Stimulated activated CD4-positive, alpha-beta T cell treated with anti-CD3 and anti-CD28 coated beads, Interleukin-1b, Interleukin-23, amount 100 ng/mL, for 1 hour (primary cell): ENCODE measurements at places on chromosomes 2 and 18.

GRCh38 chr2:228841877-228842276 is 429.2 kb downstream of the PID1 start:
- no peak for DNase-seq

- no peak for DNase-seq
These were observed 25.4 kb upstream of the PID1 start for GRCh38 chr2:229296536-229296935.

GRCh38 chr2:173760553-173760952 is 204.6 kb downstream of the SP3 start:
- DNase-seq = no peak

- no peak for DNase-seq
These were observed 10.3 kb upstream of the CIB4 start for GRCh38 chr2:26651470-26651771.

DNA sequence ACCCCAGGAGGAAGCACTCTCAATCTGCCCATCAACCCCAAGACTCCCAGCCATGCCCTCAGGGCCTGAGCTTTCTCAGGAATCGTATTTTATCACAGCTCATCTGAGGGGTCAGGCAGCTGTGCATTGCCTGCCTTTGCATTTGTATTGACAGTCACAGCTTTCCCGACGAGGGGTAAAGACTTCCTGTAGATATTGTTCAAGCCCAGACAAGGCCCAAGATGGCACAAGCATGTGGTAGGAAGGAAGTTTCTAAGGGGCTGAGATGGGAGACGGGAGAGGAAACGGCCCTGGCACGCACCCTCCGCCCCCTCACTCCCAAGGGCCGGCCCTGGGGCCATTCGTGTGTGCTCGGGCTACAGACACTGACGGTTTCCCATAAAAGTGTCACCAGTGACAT is 34.2 kb upstream of the PRLH start:
- DNase-seq = no peak

GRCh38 chr18:45336448-45336847 is 278.8 kb upstream of the SLC14A2 start:
- DNase-seq = no peak

DNA sequence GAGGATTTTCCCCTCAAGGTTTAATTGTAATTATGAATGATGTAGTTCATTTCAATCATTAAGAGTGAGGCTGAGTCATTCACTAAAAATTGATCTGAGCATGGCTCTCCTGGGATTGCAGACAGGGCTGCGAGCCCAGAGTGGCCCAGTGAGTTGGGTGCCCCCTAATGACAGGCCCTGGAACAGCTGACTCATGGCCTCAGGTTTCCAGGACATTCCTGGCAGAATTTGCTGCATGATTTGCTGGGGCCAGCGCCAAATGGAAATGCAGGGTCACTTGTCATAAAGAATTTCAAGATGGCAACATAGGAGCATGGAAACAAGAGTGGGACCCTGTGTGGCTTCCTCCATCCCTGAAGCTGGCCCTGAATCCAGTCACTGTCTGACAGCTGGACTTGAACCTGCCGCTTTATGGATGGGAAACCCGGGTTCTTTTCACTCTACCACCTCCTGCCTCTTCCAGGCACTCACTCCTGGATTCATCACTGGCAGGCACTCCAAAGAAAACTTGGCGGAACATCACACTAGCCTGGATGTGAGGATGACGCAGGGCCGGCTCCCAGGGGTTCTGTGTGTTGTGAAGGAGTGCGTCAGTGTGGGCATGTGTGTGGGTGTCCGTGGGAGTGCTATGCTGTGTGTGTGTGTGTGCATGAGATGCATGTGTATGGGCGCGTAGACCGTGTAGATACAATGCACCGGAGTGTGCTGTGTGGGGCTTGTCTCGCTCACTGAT is 15.2 kb downstream of the OTOF start:
- no peak for DNase-seq

DNA sequence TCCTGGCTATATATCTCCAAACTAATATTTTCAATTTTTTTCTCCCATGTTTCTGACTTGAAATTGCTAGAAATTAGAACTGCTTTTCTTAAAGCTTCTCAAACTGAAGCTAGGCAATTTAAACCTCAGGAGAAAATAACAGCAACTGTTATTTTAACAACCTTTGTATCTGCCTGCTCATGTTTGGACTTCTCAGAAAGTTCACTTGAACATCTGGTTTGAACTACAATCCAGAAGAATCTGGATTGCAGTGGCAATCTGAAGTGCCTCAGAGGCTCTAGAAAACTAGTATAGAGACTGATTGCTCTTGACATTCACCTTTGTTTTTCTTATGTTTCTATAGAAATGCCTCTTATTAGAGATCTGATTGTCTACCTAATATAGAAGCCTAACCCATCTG is 64.1 kb downstream of the STAT4 start:
- no peak for DNase-seq

DNA sequence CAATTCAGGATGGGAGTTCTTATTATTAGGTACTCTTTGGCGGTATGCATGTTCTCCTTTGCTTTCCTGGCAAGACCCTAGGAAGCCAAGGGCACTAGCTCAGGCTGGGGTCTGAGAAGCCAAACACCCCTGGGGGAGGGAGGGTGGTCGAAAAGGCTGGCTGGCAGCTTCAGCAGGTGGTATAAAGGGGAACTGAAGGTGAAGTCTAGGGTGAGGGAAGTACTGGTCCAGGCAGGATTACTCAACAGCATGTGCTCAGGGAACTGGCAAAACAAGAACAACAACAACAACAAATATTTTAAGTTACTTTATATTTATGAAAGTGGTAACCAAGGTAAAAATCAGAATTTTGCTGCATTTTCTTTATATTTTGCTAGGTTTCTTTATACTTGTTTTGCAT is 40.7 kb upstream of the PCBP1 start:
- no peak for DNase-seq

DNA sequence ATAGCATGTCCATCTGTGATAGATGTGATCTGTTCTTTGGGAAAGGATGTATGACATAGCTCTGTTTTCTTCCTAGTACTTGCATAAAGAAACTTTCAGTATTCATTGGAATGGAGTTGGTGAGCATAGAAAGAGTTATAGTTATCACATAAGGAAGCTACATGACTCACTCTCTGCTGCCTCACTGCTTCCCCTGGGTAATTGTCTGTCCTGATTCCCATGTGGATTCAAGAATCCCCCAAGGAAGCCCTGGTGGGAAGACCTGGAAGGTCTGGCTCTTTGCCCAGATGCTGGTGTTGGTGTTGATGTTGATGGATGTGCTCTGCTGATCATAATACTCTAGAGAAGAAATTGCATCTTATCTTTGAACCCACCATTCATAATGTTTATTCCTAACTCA is 60.6 kb downstream of the PTPN4 start:
- no peak for DNase-seq

GRCh38 chr2:106189325-106189724 is 4.8 kb downstream of the UXS1 start:
- no peak for DNase-seq

GRCh38 chr2:170252414-170252813 is 74.5 kb downstream of the MYO3B start:
- DNase-seq = no peak
